ENCODE measurements at places on chromosomes 4 and X.
A peak's percentile ranks its signal among the peaks of the same experiment; 100 is the strongest.

DNA sequence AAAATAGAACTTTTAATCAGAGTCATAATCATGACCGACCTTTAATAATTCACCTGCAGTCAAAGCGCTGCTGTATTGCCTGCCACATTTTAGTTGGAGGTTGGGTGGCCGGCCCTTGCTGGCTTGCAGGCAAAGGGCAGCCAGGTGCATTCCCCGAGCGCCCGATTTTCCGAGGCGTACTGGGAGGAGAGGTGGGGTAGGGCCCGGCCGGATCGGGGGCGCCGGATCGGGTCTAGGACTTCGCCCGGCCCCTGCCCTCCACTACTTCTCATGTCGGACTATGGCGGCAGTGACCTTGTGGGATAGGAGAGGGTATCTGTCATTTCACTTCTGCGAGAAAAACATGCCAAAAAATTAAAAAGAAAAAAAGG lies 2.5 kb upstream of the RS1 start:
- peak; percentile 22 for DNase-seq

- DNase-seq = no peak
Measured at GRCh38 chr4:44368413-44369167, 80.0 kb downstream of the KCTD8 start.

DNA sequence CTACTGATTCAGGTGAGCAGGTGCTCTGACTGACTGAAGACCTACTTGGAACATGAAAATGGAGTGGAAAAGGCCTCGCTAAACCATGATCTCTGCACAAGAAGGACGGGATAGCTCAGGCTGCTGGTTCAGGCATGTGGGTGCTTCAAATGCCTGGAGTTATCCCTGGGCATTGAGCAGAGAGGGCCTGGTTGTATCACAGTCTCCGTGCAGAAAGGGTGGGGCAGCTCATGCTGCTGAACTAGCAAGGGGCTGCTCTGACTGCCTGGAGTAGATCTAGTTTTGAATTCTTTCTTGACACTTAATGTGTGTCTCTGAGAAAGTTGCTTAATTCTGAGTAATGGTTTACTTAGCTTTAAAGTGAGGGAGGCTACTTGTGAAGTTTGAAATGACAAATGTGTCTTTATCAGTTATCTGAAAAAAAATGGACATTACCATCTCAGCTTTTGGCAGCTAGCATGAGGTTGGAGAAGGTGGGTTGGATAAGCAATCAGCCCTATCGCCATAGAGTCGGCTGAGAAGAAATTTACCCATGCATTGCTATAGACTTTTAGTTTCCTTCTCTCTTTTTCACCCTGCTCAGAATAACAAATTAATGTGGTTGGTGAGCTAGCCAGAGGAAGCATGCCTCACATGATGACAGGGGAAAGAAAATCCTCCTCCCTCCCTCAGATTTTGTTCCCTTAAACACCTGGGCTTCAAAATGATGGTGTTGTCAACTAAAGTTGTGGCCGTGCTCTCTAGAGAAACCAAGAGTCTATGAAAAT lies 832.4 kb downstream of the STIM2 start:
- DNase-seq = no peak

DNA sequence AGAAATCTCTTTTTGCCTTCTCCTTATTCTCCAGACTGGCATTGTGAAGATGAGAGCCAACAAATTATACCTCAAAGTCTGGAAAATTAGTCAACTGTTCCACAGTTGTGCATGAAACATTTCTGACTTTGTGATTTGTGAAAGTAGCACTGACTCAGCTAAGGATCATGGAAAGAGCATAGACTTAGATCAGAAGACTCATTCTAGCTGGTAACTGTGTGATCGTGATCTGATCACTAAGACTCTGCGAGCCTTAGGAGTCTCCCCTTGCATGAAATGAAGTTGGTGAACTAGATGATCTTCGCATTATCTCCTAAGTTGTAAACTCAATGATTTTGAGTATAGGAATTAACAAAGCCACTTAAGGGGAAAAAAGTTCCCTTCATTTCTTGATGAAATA lies 668.1 kb downstream of the RPA4 start:
- DNase-seq = no peak

GRCh38 chrX:640641-641040 lies 10.1 kb downstream of the SHOX start:
- DNase-seq = no peak

GRCh38 chr4:135538698-135539097 lies 1337.1 kb upstream of the PABPC4L start:
- no peak for DNase-seq

DNA sequence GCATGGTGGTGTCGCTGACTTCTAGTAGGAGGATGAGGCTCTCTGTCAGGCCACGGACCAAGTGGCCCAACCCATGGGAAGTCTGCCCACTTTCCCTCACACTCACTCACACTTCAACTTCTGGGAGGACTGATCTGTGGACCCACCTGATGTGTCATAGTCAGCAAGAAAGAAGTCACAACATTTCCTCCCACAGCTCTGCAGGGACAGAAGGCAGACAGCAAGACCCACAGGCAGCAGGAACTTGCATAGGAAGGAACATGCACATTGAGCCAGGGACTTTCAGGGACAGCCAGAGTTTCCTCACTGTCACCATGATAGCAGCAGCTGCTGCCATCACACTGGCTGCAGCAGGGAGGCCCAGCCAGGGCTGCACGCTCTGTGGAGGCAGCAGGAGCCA lies 19.5 kb downstream of the XAGE5 start:
- DNase-seq = no peak

- DNase-seq = no peak
Measured at GRCh38 chr4:180766045-180766444, 1477.2 kb upstream of the TENM3 start.

DNA sequence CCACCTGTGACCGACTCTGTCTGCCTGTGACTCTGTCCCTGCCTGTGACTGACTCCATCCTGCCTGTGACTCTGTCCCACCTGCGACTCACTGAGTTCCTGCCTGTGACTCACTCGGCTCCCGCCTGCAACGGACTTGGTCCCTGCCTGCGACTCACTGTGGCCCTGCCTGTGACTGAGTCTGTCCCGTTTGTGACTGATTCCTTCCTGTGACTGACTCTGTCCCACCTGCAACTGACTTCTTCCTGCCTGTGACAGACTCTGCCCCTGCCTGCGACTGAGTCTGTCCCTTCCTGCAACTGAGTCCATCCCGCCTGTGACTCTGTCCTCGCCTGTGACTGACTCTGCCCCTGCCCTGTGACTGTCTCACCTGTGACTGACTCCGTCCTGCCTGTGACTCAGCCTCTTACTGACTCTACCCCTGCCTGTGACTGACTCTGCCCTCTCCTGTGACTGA lies 9.6 kb upstream of the UVSSA start:
- DNase-seq = peak; percentile 86

- DNase-seq = no peak
Measured at GRCh38 chr4:173919196-173919595, 364.3 kb downstream of the FBXO8 start.

DNA sequence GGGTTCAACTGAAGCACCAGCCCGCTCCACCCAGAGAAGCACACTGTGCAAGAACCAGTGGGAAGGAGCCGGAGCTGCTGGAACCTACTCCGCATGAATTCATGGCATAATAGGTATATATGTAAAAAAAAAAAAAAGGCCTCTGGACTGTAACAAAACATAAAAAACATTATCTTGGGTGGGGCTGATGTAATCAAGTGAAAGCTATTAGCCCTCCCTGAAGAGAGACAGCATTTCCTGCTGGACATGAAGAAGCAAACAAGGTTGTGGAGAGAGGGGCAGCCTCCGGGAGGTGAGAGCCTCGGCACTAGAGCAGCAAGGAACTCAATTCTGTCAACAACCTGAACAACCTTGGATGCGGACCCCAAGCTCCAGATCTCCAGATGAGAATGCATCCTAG lies 50.7 kb downstream of the PLAC1 start:
- DNase-seq = no peak

- DNase-seq = no peak
Measured at GRCh38 chr4:17081179-17081578, 182.7 kb upstream of the LDB2 start.

DNA sequence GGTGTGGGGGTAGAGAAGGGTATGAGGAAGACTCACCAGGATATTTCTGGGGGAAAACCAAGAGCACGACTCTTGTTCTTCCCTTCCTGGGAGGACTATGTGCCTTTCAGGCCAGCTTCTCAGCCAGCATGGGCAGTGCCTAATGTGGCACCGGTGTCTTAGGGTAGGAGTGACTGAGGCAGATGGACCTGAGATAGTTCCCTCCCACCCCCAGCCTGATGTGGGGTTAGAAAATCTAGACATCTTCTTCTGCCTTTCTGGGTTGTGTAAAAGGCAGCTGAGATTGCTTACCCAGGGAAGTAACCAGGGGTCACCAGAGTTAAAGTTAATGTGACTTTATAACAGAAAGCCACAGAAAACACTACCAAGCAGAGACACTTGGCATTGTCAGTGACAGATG lies 127.3 kb downstream of the TMA16 start:
- DNase-seq = no peak

GRCh38 chr4:82758701-82759685 lies 39.6 kb downstream of the SCD5 start:
- DNase-seq = no peak
